Stimulated activated CD8-positive, alpha-beta memory T cell treated with anti-CD3 and anti-CD28 coated beads, Interleukin-4, amount 100 ng/mL, for 1 hour (primary cell): ENCODE measurements at places on chromosomes 11 and 22.

DNA sequence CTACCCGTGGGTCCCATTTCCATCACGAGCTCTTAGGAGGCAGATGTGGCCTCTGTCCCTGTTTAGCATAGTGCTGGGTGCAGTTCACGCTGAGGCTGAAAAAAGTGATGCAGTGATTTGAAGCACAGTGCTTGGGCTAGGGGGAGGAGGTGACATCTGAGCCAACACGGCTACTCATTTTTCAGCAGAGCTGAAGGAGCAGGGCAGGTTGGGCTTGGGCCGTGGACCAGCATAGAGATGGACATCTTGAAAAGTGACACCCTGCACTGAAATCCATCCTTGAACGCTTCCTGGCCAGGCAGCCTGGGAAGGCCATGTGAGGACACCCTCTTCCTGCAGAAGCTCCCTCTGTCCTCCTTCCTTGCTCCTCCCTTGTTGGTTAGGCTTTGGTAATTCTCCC, 66.4 kb downstream of the ADAMTS15 start:
- no peak for DNase-seq

DNA sequence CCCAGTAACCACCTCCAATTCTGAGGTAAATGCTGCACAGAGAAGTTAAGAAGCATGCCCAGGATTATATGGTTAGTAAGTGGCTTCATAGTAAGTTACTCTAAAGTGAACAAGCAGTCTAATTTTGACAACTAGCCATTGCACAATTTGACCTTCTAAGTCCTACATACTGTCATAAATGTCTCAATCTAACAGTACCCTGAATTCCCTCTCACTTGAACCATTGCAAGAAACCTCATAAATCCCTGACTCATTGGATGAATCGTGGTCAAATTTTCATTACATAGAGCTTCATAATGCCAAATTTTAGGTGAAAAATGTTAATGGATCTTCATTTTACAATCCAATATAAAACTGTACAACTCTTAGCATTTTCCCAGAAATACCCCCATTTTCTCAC, 217.3 kb upstream of the GRIA4 start:
- no peak for DNase-seq

GRCh38 chr11:119397740-119398139, 16.2 kb upstream of the USP2 start:
- no peak for DNase-seq

DNA sequence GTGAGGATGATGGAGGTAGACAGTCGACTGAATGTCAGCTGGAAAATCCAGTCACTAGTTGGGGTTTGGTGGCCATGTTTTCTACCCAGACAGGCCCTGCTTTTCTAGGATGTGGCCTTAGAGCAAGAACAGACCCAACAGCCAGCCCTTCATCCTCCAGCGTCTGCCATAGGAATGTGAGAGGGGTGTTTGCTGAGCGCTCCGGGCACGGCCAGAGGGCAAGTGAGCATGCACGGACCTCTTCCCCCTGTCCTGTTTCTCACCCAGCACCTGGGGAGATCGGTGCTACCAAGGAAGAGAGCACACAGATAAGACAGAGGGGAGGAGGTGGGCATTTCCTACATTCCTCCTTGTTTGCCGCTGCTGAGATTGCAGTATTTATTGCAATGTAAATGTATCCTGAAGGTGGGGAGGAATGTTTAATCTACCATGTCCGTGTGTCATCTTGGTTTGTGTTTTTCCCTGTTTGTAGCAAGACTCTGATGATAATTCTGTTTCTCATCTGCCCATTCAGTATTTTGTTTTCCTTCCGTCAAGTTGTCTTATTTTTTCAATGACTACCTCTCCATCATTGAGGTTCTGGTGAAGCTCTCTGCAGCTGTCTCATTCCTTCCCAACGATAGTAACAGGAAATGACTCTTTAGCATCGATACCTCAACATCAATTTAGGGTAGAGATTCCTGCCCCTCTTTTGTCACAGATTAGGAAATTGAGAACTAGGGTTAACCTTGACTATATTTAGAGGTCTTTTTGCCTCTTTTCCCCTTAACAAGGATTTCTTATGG, 4.9 kb upstream of the ATF4 start:
- DNase-seq: no peak

GRCh38 chr11:74570266-74571061, 21.9 kb upstream of the POLD3 start:
- DNase-seq: no peak

DNA sequence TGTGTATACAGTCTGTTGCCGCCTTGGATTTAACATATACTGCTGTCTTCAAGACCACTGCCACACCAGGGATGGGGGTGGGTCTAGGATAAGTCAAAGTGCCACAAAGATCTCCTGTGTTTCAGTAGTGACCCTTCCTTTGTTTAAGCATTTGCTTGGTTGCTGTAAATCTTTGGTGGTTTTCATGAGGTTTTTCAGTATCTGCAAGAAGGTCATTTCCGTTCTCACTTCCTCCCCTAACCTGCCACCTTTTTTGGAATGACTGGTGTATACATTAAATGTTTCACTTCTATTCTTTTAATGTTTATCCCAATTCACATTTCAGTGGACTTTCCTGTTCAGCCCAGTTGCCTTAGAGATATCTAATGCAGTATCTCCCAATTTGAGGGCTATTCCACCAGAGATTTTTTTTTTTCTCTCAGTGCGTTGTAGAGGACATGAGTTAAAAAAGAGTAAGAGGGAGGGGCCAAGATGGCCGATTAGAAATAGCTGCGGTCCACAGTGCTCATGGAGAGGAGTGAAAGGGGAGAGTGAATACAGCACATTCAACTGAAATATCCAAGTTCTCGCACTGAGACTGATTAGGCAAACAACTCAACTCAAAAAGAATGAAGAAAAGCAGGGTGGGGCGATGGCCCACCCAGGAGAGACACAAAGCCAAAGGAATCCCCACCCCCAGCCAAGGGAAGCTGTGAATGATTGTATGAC, 43.2 kb downstream of the USP47 start:
- no peak for DNase-seq

- no peak for DNase-seq
These were observed 254.4 kb downstream of the BRD1 start for GRCh38 chr22:49573109-49573765.

DNA sequence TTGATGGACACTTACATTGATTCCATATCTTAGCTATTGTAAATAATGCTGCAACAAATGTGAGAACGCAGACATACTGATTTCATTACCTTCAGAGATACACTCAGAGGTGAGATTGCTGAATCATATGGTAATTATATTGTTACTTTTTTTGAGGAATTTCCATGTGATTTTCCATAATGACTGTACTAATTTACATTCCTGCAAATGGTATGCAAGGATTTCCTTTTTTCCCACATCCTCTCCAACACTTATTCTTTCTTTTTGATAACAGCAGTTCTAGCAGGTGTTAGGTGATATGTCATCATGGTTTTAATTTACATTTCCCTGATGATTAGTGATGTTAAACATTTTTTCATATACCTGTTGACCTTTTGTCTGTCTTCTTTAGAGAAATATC, 207.7 kb downstream of the C11orf87 start:
- no peak for DNase-seq

GRCh38 chr11:129141748-129142523, 50.2 kb downstream of the ARHGAP32 start:
- no peak for DNase-seq

DNA sequence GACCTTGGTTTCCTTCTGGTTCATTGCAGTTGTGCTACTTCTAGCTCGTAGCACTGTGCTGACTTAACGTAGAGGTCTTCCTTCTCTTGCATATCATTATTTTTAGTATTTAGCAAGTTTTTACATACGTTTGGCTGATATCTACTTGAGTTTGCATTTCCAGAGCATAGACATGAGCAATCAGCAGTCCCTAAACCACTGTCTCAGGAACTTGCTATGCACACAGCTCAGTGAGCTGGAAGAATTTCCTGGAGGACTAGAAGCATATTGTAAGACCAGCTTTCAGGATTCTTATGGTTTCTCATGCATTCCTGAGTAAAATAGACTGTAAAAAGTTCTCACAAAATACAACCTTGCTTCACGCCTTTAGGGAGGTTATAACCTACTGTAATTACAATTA, 226.7 kb upstream of the PDGFD start:
- DNase-seq: no peak

- DNase-seq: no peak
These were observed 24.1 kb upstream of the PHOX2A start for GRCh38 chr11:72267956-72268617.

GRCh38 chr11:76181371-76181770, 24.9 kb downstream of the WNT11 start:
- no peak for DNase-seq

- DNase-seq: no peak
These were observed 40.3 kb downstream of the ALX4 start for GRCh38 chr11:44269369-44270351.

DNA sequence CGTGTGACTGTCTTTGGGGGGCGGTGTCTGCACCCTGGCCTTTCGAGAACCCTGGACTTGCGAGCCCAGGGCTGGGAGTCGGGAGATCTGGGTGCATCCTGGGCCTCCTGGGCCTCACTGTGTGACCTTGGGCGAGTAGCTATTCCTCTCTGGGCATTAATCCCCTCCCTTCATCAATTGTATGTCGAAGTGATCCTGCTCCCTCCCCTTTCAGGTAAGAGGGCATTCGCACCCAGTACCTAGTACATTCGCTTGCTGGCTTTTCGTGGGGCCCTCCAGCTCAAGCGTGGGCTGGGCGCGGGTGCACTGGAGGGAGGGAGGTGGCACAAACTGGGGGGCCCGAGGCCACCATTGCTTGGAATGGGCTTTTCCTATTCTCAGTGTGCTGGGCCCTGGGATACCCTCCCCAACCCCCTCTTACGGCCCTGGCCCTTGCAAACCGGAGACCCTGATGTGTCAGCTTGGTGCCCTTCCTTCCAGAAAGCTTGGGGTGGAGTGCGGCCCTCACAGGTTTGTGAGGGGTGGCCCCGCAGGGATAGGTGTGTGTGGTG, 530 bp downstream of the USP35 start:
- DNase-seq: no peak

GRCh38 chr11:1055109-1055703, 18.7 kb upstream of the MUC6 start:
- DNase-seq: no peak

DNA sequence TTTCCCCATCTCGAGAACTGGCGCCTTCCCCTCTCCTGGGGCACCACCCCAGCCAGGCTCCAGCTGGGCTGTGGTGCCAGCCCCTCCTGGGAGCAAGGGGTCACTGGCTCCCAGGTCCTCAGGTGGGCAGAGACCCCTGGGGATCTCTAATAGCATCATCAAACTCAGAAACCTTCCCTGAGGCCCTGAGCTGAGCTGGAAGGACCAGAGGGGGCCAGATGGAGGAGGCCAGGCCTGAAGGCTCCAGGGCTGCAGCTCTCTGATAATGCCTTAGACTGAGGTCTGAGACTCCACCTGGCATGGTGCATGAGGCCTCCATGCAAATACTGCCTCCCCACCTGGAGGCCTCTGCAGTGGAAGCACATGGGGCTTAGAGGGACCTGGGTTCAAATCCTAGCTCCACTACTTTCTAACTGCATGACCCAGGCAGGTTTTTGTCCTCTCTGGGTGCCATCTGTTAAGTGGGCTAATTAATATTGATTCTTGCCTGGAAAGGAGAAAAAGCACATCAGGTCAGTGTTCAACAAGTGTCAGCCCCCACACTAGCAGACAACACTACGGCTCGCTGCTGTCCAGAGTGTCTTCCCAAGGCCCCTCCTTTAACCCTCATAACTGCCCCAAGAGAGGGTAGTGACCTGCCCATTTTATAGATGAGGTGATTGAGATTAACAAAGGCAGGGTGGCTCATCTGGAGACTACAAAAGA, 1.5 kb downstream of the MAPK8IP1 start:
- no peak for DNase-seq

DNA sequence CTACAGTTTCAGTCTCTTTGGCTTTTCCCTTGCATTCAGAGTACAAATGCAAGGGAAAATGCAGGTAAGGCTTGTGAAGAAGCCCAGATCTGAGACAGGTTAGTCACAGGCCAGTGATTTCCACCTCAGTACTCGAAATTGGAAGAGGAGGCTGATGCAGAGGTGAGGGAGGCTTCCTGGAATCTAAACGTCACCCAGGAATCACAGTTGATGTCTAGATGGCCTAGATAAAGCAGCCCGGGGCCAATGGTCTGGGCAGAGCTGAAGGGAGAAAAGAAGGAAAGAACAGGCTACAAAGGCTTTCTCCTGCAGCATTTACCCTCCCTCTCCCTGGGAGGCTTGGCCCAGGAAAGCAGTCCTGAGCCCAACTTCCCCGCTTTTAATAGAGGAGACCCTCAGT, 8.5 kb downstream of the TRIM6 start:
- no peak for DNase-seq

- no peak for DNase-seq
These were observed 1445.5 kb downstream of the BRD1 start for GRCh38 chr22:48382197-48382596.

DNA sequence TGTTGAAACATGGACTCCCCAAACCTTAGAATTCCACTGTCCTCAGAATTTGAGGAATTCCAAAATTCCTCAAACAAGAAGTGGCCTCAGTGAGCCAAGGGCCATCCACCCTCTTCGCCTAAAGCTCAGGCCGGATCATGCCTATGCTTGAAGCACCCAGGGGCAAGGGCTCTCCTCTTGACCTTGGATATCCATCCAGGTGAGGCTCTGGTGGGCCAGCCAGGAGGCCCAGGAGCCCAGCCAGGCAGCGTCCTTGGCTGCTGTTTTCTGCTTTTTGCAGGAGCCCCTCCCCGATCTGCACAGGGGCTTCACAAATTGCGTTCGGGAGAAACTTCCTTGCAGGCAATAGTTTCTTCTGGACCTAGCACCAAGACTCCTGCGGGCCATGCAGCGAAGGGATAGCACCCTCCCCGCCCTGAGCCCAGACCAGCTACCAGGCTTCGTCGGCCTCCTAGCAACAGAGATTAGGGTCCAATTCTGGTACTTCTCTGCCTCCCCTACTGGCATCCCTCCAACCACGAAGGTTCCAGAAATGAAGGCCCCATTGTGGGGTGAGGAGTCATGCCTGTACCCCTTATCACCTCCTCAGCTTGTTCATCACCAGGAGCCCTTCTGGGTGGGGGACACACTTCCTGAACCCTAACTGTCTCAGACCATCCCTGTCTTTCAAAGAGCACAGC, 2.0 kb downstream of the PHLDA2 start:
- DNase-seq: no peak

DNA sequence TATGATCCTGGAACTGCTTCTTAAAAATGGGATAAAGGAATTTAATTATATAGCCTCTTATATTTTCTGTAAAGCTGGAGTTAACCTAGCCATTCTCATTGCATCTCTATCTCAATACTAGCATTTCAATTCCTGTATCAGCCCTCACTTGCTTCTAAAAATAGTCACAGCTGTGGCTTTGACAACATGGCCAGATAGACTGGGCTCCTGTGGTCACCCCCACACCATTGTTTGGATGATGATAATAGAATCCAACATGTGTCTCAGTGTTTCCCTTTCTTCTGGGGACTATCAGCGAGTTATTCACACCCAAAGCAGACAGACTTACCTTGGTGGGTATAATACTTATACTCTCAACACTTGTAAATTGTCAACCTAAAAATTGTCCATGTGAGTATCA, 6.9 kb downstream of the VWA5A start:
- DNase-seq: no peak

- no peak for DNase-seq
These were observed 16.9 kb upstream of the AMOTL1 start for GRCh38 chr11:94751218-94751609.

- DNase-seq: no peak
These were observed 42.4 kb upstream of the TH start for GRCh38 chr11:2213890-2214526.
